Stimulated activated CD4-positive, alpha-beta T cell treated with anti-CD3 and anti-CD28 coated beads, Interleukin-15, amount 100 ng/mL, for 1 hour (primary cell): ENCODE measurements at places on chromosomes 12 and 14.

- no peak for DNase-seq
These were observed 3.1 kb downstream of the GIT2 start for GRCh38 chr12:109993091-109993490.

DNA sequence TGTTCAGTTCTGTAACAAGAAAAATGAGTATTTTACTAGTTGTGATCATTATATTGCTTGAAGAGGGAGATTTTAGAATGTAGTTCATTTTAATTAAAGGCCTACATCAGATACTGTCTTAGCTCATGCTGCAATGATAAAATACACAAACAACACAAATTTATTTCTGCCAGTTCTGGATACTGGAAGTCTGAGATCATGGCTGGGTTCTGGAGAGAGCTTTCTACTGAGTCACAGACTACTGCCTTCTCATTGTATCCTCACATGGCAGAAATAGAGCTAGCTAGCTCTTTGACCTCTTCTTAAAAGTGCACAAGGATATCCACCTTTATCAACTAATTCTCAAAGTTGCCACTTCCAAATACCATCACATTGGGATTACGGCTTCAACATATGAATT is 53.8 kb downstream of the MIS18BP1 start:
- DNase-seq: no peak

GRCh38 chr14:67817750-67818438 is 1.5 kb upstream of the ZFYVE26 start:
- no peak for DNase-seq

DNA sequence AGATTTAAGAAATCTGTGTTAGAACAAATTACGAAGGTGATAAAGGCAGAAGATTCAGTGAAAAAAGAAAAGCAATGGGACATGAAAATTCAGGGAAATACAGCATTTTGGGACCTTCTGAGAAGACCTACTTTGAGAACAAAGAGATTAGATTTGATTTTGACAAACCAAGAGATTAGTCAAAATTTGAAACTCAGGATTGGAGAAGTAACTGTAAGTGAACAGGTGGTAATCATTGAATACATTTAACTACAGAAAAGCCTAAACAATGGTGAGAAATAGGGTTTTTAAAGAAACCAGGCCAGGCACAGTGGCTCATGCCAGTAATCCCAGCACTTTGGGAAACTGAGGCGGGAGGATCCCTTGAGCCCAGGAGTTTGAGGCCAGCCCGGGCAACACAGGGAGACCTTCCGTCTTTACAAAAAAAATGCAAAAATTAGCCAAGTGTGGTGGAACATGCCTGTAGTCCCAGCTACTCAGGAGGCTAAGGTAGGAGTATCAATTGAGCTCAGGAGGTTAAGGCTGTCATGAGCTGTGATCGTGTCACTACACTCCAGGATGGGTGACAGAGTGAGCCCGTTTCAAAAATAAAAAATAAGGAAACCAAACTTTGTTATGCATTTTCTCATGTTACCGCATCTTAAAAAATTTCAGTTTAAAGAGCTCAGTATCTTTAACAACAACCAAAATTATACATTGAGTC is 8.9 kb upstream of the SAV1 start:
- DNase-seq: no peak

- peak; percentile 74 for DNase-seq
These were observed at the start of gene TPI1 for GRCh38 chr12:6867413-6868210. Gene TPI1 (plus strand): TSS chr12:6867531. CDS start chr12:6867567, 36 bp downstream.

DNA sequence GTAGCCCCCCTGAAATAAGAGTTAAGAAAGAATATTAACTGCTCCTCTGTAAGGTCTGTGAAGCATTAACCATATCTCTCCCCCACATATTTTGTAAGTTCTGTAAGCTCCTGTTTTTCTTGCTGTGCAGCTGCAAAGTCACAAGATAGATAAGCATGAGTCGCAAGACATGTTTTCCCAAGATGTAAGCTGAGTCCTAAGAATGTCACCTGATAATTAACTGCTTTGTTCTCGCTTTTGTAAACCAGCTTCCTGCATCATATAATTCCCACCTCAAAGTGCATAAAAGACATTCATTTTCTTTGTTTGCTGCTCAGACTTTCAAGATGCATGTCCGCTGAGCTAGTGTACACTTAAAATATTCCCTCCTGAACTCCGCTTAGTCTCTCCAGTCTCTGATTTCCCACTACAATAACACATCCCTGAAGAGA is 27.0 kb upstream of the PHC1 start:
- no peak for DNase-seq

GRCh38 chr14:93153121-93153520 is 31.6 kb downstream of the MOAP1 start:
- DNase-seq: no peak

DNA sequence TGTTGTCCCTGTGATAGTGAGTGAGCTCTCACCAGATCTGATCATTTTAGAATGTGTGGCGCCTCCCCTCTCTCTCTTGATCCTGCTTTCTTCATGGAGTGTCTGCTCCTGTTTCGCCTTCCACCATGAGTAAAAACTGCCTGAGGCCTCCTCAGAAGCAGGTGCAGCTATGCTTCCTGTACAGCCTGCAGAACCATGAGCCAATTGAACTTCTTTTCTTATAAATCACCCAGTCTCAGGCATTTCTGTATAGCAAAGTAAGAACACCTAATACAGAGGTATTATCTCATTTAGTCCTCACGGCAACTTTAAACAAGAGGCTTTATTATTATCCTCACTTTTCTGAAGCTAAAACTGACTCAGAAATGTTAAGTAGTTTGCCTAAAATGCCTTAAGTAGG is 81.3 kb upstream of the BTG1 start:
- DNase-seq: no peak
